ENCODE measurements at places on chromosomes 5 and 9. TPM values are rescaled to one million over a fixed set of nuclear protein-coding genes. Genes with fewer than 3 reads are reported as not detected.

DNA sequence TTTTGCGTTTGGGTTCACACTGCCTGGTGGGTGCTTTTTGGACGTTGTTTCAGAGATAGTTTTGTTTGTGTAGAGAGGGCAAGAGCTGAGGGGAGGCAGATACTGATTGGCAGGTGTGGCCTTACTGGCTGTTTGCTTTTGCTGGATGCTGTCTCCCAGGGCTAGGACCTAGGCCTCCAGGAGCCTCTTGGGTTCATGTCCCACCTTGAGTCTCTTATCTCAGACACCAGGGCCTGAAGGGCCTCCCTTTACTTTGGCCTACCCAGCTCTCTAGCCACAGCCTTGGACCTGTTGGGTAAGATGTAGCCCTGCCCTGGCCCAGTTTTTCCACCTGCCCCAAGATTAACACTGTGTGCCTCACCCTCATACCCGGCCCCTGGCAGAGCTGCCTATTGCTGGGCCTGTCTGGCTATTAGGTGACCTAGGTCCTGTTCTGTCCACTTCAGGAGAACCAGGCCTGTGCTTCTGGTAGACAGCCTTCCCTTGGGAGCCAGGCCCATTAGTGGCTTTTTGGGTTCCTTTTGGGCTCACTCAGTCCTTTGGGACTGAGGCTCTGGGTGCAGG is 13.4 kb downstream of the PTPA start:
- no peak for DNase-seq

- DNase-seq = no peak
Observed at GRCh38 chr9:130073373-130073772, 19.7 kb downstream of the GPR107 start.

GRCh38 chr5:135211083-135211790 is 177.2 kb upstream of the PITX1 start:
- DNase-seq = no peak

- no peak for DNase-seq
Observed at GRCh38 chr5:53930457-53930856, 370.0 kb downstream of the NDUFS4 start.

GRCh38 chr5:152177626-152178349 is 227.3 kb downstream of the NMUR2 start:
- no peak for DNase-seq

- DNase-seq = no peak
Observed at GRCh38 chr9:90774682-90775081, 26.9 kb upstream of the SYK start.

DNA sequence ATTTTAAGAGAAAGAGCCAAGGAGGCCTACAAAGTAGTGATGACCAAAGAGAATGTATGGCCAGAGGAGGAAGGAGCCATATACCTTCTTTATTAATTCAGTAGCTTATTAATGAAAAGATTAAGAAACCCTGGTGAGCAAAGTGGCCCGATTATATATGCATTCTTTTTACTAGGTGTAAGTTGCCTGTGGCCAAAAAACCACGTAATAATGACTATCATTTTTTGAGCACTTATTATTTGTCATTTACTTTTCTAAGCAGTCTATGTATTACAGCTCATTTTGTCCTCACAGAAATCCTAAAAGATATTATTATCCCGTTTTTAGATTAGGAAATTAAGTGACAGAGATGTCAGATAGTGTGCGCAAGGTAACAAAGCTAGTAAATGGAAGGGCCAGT is 3.0 kb downstream of the CWC27 start:
- DNase-seq = no peak

Gene FGD3
- total RNA-seq = 3.6 TPM
